ENCODE measurements at places on chromosomes 1 and 21.

DNA sequence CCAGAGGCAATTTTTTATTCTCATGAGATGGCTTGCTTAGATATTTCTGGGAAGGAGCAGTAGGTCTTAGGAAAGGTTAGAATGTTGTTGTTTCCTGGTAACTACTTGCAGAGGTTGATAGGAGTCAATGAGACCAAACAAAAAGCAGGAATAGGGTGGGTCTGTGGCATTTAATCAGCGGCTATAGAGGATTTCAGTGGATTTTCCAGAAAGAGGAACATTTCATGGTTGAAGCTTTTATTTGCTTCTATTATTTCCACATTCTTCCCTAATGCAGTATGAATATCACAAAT, 111.3 kb upstream of the PALMD start:
- no peak overlapping the region for H3K27ac ChIP-seq
- no peak for DNase-seq
- no peaks in the 10 kb centered on the region for H3K4me1 ChIP-seq

- H3K27ac ChIP-seq, result no peak overlapping the region
- no peak overlapping the region for H3K4me3 ChIP-seq
- no peak for DNase-seq
- no peaks in the 10 kb centered on the region for H3K4me1 ChIP-seq
These were observed 17.4 kb upstream of the NBPF1 start for GRCh38 chr1:16630661-16631247.

DNA sequence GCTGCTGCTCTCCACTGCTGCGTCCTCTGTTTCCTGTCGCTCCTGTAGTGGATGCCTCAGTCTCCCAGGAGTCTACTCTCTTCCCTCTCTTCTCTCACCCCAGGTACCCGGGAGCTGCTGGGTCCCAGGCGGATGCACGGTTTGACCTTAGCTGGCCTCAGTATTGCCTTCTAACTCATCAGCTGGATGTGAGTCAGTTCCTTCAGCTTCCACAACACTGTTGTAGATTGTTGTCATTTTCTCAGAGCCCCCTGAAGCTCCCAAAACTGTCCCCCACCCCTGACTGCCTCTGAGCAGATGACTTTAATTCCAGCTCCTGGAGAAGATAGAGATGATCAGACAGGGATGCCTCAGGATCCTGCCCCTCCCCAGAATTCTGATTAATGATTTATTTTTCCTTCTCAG, 7.2 kb downstream of the CNIH3 start:
- no peaks in the 10 kb centered on the region for H3K36me3 ChIP-seq
- H3K27ac ChIP-seq, result no peak overlapping the region
- H3K27me3 ChIP-seq, result peaks cover 9% of the 10 kb centered on the region
- no peaks in the 10 kb centered on the region for H3K4me1 ChIP-seq
- H3K4me3 ChIP-seq, result no peak overlapping the region
- DNase-seq, result no peak

DNA sequence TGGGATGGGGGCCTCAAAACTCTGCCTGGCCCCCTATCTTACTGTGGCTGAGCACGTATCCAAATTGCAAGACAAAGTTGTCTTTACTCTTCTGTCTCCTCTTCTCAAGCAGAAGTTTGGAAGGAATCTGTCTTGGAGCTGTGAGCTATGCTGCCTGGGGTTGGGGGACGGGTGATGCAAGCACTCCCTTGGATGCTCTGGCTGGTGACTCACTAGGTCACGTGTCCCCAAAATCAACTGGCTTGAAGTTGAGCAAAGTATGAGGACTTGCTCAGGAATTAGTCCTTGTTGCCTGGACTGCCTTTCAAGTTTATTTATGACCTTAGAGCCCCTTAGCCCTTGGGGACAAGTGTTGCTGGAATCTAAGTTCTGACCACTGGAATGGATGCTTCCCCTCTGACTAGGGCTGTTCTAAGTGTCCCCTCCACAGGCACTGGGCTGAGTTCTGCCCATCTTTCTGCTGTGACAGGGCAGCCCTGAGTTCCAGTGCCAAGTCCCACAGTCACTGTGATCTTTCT, 269.5 kb downstream of the HHAT start:
- no peak for DNase-seq
- H3K27me3 ChIP-seq, result no peaks in the 10 kb centered on the region
- H3K36me3 ChIP-seq, result no peaks in the 10 kb centered on the region
- H3K27ac ChIP-seq, result no peak overlapping the region

DNA sequence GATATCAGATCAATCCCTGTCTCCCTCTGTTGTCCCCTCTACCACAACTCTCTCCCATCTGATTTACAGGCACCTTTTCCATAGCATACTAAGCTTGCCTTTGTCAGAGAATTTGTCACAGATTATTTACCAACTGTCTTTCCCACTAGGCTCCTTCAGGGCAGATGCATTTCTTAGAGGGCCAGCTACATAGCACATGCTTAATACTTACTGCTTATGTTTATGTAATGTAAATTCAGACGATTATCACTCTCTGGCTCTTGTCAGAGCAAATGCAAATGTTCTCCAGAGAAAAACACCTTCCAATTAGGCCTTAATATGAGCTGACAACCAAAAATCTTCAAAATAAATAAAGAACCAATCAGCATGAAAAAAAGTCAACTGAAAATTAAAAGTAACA, 15.3 kb upstream of the RABGGTB start:
- no peak overlapping the region for H3K27ac ChIP-seq
- no peak overlapping the region for H3K4me3 ChIP-seq
- no peak for DNase-seq
- no peaks in the 10 kb centered on the region for H3K36me3 ChIP-seq
- H3K4me1 ChIP-seq, result no peaks in the 10 kb centered on the region
- no peaks in the 10 kb centered on the region for H3K27me3 ChIP-seq

DNA sequence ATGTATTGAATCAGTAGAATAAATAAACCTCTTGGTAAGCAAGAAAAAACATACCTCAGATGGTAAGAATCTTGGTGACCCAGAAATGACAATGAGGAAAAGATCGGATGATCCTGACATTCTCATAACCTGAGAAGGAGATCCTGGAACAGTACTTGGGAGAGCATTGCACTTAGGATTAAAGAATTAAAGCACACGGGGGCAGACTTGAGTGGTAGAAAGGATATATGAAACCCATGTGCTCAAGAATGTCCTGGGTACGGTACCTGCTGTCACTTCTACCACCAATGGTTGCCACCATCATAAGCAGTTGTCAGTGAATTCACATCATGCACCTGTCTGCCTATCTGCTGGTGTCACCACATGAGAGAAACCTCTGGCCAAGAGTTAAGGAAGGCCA, 108.9 kb upstream of the GJB5 start:
- H3K36me3 ChIP-seq, result no peaks in the 10 kb centered on the region
- no peaks in the 10 kb centered on the region for H3K4me1 ChIP-seq
- DNase-seq, result no peak

DNA sequence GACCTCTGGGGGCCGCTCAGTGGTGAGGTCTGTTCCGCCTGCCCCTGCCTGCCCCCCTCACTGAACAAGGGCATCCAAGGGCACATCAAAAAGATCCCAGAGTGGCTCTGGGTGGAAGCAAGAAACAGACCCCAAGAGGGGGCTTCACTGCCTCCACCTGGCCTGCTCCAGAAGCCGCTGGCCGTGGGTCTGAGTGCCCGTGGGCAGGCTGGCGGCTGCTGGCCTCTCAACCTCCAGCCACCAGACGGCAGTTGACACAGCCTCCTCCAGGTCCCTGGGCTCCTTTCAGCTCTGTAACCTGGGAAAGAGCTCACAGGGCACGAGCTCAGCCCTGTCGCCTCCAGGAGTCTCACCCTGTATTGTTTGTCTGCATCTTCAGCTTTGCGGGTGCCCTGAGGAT, 56.3 kb downstream of the SLX9 start:
- DNase-seq, result no peak
- no peak overlapping the region for H3K27ac ChIP-seq
- H3K27me3 ChIP-seq, result no peaks in the 10 kb centered on the region

DNA sequence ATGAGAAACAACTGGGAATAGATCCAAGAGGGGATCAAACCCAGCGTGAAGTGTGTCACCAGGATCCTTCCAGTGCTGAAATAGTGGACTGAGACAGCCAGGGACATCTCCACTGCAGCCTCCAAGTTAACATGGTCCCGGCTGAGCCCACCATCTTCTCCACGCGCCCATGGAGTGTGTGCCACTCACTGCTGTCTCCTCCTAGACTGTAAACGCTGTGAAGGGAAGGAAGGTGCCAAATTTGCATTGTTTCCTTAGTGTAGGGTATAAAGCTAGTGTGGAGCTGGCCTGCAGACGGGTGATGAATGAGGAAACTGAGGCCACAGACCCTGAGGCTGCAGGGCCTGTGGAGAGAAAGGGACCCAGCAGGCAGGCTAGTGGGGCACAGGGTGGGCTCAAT, 183.6 kb downstream of the FOXD2 start:
- H3K36me3 ChIP-seq, result no peaks in the 10 kb centered on the region
- no peak overlapping the region for H3K27ac ChIP-seq
- no peak for DNase-seq
- no peak overlapping the region for H3K4me3 ChIP-seq

- H3K36me3 ChIP-seq, result no peaks in the 10 kb centered on the region
- H3K27me3 ChIP-seq, result no peaks in the 10 kb centered on the region
- H3K27ac ChIP-seq, result no peak overlapping the region
- no peak overlapping the region for H3K4me3 ChIP-seq
- DNase-seq, result no peak
- 0 out of 2 replicates have a peak, but pooled peaks cover 1% of the 10 kb centered on the region for H3K4me1 ChIP-seq
These were observed 10.7 kb upstream of the BSDC1 start for GRCh38 chr1:32404946-32405345.

DNA sequence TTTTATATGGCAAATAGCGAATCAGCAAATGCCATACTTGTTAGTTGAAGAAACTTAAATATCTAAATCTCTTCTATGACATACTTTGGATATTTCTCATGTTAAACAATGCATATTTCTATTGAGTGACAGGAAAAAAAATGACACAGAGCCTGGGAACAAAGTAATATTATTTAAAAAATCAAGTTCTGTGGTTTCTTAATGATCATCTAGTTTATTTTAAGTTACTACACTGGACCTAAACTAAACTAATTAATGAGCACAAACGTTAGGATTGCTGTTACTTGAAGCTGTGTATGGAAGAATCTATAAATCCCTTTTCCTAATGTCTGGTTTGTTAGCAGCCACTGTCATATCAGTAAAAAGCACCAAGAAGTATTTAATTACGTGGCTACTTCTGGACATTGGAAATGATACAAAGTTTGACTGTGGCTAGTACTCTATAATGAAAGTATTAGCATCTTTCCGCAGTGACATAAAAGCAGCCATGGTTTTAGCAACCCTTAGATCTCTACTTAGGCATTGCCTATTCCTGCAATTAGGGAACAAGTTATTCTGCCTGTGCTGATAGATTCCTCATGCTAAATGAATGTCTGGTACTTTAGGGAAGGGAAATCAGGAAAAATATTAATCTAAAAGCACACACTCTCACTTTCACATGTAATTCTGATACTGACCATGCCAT, 981.7 kb upstream of the B3GALT2 start:
- no peaks in the 10 kb centered on the region for H3K36me3 ChIP-seq
- no peak overlapping the region for H3K4me3 ChIP-seq

- no peaks in the 10 kb centered on the region for H3K36me3 ChIP-seq
- H3K27me3 ChIP-seq, result peaks cover 97% of the 10 kb centered on the region
- DNase-seq, result no peak
- no peak overlapping the region for H3K4me3 ChIP-seq
- H3K4me1 ChIP-seq, result peaks cover 7% of the 10 kb centered on the region
These were observed 3.7 kb upstream of the SIM2 start for GRCh38 chr21:36695283-36695634.

DNA sequence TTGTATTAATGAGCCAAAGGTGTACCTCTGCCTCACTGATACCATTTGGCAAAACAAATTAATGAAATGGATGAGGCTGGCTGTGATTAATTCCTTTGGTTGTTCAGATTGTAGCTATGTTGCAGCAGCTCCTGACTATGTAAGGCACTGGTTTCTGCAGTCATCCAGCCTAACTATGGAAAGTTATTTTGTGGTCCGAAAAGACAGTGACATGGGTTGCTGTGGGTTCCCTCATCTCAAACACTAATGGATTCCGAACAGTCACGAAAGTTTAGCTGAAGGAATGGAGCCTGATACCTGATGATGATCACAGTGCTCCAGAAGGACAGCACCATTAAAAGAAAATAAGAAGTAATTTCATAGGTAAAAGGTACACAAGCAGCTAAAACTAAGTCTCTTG, 42.6 kb downstream of the WASF2 start:
- DNase-seq, result no peak
- H3K27me3 ChIP-seq, result peaks cover 1% of the 10 kb centered on the region
- no peaks in the 10 kb centered on the region for H3K36me3 ChIP-seq
- no peak overlapping the region for H3K4me3 ChIP-seq

- no peaks in the 10 kb centered on the region for H3K36me3 ChIP-seq
- H3K4me1 ChIP-seq, result no peaks in the 10 kb centered on the region
- H3K27ac ChIP-seq, result no peak overlapping the region
- no peak for DNase-seq
- no peak overlapping the region for H3K4me3 ChIP-seq
These were observed 509.8 kb downstream of the AMY1C start for GRCh38 chr1:104259481-104259880.

DNA sequence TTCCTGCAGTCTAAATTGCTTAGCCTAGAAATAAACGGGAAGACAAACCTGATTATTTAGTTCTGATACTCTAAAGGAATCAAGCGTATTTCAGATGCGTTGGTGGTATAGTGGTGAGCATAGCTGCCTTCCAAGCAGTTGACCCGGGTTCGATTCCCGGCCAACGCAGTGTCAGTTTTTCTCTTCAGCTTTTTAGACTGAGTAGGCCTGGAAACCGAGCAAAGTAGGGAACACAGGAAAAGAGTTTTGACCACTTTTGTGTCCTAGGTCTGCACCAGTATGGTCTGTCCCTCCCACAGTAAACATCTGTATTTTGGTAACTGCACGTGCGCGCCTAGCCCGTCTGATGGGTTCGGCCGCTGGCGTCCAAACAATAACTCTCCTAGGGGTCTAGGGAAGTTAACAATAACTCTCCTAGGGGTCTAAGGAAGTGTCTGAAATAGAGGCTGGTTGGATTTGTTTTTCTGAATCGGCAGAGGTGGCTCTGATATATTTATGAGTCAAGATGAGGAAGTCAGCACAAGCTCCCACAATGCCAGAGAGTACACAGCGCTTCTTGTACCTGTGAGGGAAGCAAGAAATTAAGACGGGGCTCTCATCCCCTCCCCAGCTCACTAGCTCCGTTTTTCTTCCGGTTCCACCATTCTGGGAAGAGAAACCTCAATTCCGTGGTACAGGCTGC, 15.6 kb upstream of the HJV start:
- no peaks in the 10 kb centered on the region for H3K36me3 ChIP-seq
- peak overlapping the region; percentile 54 for H3K4me3 ChIP-seq
- DNase-seq, result no peak
- no peaks in the 10 kb centered on the region for H3K27me3 ChIP-seq

GRCh38 chr1:108830119-108831008, 26.5 kb downstream of the AKNAD1 start:
- no peak for DNase-seq

GRCh38 chr1:117275055-117275454, 64.3 kb upstream of the VTCN1 start:
- no peaks in the 10 kb centered on the region for H3K27me3 ChIP-seq
- H3K4me3 ChIP-seq, result no peak overlapping the region
- no peak for DNase-seq
- no peaks in the 10 kb centered on the region for H3K4me1 ChIP-seq
- no peaks in the 10 kb centered on the region for H3K36me3 ChIP-seq

GRCh38 chr1:40901886-40902852, 40.0 kb upstream of the CITED4 start:
- no peaks in the 10 kb centered on the region for H3K36me3 ChIP-seq
- H3K4me3 ChIP-seq, result no peak overlapping the region
- H3K27me3 ChIP-seq, result no peaks in the 10 kb centered on the region
- H3K27ac ChIP-seq, result no peak overlapping the region
- H3K4me1 ChIP-seq, result peaks cover 5% of the 10 kb centered on the region
- DNase-seq, result no peak
